ENCODE measurements at places on chromosomes 16 and 17.

DNA sequence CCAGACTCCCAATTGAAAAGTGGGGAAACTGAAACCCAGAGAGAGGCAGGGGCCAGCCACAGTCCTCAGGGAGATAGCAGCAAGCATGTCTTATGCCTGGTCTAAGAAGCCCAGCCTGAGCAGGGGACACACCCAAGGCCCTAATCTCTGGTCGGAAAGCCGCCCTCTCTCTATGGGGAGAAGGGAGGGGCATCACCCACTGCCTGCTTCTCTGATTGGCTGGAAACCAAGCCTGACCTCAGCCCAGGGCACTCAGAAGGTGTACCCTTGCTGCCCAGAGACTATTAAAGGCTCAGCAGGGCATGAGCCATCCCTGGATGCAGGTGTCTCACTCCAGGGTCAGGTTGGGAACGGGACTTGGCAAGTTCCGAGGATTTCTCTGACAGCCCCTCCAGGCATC, 5.7 kb upstream of the KRT13 start:
- DNase-seq = no peak

- DNase-seq = no peak
Measured at GRCh38 chr17:17859909-17860765, 23.4 kb upstream of the SREBF1 start.

GRCh38 chr16:71412270-71413160, 29.3 kb downstream of the TLE7 start:
- DNase-seq = peak; percentile 83

DNA sequence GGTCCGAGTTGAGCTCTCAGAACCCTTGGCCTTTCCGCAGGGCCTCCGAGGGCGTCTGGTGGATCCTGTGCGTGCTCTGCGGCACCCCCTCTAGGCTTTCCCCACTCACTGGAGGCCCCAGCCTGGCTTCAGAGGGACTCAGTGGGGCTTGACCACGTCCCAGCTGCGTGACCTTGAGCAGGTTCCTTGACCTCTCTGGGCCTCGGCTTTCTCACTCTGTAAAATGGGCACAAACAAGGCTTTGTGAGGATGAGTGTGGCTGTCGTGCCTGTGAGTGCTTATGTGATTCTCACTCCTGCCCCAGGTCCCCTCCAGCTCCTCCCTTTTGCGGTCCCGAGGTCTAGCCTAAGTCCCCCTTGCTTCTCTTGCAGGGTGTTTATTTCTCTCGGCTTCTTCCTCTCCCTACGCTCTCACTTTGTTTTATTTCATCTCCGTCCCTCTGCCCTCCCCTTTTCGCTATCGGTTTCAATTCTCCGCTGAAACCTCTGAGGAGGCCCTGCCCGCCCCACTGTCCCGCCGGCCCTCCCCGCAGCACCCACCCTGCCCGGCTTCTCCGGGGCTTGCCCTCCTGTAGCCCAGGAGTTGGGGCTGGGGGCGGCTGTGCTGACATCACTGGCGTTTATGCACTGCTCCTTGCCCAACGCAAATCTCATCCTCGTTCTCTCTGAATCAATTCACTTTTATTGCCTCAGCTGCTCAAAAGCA, 82.3 kb upstream of the CBX4 start:
- DNase-seq = no peak

GRCh38 chr16:90084215-90084950, 7.3 kb upstream of the PRDM7 start:
- peak; percentile 36 for DNase-seq

- no peak for DNase-seq
Measured at GRCh38 chr17:18921485-18921884, 30.5 kb upstream of the SLC5A10 start.

DNA sequence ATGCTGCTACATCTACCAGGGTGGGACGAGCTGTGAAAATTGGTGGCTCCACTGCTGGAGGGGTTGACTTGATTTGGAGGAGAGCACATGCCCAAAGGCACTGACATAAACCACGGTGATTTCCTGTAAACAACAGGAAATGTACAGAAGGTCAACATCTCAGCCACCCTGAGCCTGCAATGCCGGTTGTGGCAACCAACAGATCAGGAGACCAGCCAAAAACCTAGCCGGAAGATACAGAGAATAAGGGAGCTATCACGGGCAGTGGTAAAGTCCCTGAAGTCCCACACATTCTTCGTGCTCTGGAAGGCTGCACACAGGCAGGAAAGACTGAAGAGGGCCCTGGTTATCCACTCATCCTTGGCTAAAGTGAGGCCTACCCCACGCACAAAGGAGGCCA, 56.2 kb downstream of the ADCY9 start:
- no peak for DNase-seq

- no peak for DNase-seq
Measured at GRCh38 chr17:65364438-65364837, 197.0 kb downstream of the AXIN2 start.

- DNase-seq = no peak
Measured at GRCh38 chr16:15903960-15904359, 15.6 kb upstream of the CEP20 start.

- no peak for DNase-seq
Measured at GRCh38 chr17:35081638-35082037, 18.1 kb upstream of the RFFL start.
